ENCODE measurements at places on chromosomes 2 and 18.

DNA sequence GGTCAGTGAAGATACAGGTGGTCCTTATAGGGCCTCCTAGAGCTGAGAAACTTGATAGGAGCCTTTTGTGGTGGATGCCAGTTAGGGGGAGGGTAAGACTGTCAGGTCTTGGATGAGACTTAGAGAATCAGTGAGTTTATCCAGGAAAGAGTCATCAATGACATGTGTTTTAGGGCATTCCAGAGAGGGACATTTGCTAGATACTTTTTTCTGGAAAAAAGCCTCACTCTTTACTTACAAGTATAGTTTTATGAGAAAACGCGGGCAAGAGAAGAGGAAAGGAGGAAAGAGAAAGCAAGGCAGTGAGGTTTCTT is 24.5 kb upstream of the MSGN1 start:
- DNase-seq = no peak

DNA sequence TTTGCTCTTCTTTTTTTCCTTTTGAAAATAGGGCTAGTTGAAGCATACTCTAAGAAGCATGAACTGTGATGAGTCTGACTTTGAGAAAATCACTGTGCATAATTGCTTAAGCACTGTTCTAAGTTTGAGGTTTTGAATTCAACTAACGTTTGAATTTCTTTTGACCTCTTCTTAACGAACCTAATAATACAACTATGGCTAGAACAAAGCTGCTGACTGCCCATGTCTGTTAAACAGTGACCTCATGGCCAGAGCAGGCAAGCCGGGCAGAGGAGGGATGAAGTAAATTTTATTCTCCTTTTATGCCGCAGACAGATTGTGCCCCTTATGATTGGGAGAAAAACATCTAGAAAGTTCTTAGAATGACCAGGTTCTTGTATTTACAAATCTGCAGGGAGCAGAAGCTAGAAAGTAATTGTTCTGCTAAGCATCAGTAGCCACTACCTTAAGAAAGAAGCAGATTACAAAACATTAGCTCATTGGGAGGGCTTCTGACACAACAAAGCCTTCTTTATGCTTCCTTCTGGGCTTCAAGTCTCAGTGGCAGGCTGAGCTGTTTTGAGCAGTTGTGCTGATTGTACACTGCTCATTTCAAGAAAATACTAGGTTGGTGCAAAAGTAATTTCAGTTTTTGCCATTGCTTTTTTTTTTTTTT is 97.8 kb upstream of the RASGRP3 start:
- no peak for DNase-seq

- peak; percentile 55 for DNase-seq
These were observed 295.8 kb downstream of the SP3 start for GRCh38 chr2:173669271-173669853.

GRCh38 chr2:17538844-17539554 is 1.5 kb upstream of the VSNL1 start:
- DNase-seq = peak; percentile 68

- DNase-seq = no peak
These were observed 23.7 kb upstream of the SMAD7 start for GRCh38 chr18:48974304-48975119.

Data from fibroblast of upper back skin (primary cell).